ENCODE measurements at places on chromosomes 7 and 10.

GRCh38 chr7:136969761-136970160 lies 101.3 kb downstream of the CHRM2 start:
- no peak for DNase-seq

DNA sequence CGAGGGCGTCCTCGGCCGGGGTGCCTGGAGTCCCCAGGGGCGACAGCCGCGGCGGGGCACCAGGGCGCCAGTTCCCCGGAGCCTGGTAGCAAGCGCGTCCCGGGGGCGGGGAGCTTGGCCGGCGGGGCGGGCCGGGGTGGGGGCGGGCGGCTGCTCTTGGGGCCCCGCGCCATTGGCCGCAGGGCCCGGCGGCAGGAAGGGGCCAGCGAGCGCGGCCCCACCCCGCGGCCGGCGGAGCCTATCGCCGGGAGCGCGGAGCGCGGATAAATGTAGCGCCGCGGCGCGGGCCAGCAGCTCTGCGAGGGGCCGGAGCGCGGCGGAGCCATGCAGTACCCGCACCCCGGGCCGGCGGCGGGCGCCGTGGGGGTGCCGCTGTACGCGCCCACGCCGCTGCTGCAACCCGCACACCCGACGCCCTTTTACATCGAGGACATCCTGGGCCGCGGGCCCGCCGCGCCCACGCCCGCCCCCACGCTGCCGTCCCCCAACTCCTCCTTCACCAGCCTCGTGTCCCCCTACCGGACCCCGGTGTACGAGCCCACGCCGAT lies at the start of gene HHEX:
HHEX (plus strand) TSS at position 293 of the 548 bp plus-strand sequence; CDS start at position 325, 32 bp downstream.
- no peak for DNase-seq

GRCh38 chr7:82362129-82362706 lies 81.4 kb downstream of the CACNA2D1 start:
- DNase-seq, result no peak

GRCh38 chr10:52818019-52818418 lies 45.4 kb upstream of the MBL2 start:
- peak; percentile 13 for DNase-seq

DNA sequence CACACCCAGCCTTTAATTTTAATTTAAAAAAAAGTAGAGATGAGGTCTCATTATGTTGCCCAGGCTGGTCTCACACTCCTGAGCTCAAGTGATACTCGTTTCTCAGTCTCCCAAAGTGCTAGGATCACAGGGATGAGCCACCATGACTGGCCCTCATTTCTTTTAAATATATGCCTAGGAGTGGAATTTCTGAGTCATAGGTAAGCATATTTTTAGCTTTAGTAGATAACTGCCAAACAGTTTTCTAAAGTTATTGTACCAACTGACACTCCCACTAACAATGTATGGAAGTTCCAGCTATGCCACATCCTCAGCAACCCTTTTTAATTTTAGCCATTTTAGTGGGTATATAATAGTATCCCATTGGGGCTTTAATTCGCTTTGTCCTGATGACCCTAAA lies 13.8 kb upstream of the PPIF start:
- no peak for DNase-seq
